ENCODE measurements at places on chromosomes 1 and 21. TPM values are rescaled to one million over a fixed set of nuclear protein-coding genes. Genes with fewer than 3 reads are reported as not detected.

DNA sequence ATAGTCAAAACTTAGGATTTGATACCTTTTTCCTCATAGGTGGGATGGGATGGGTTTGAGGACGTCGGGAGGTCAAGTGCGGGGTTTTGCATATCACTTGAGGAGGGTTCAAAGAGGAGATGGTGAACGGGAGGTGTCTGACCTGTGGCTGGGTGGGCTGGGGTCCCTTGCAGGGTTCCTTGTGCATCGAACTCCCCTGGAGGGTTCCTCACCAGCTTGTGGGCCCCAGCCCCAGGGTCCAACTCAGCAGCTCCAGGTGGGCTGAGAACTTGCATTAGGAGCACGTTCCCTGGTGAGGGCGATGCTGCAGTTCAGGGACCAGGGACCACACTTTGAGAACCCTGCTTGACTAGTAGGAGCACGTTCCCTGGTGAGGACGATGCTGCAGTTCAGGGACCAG is 23.2 kb downstream of the TRPM2 start:
- DNase-seq: no peak

GRCh38 chr1:72892461-72892860 is 610.1 kb upstream of the NEGR1 start:
- DNase-seq: no peak

DNA sequence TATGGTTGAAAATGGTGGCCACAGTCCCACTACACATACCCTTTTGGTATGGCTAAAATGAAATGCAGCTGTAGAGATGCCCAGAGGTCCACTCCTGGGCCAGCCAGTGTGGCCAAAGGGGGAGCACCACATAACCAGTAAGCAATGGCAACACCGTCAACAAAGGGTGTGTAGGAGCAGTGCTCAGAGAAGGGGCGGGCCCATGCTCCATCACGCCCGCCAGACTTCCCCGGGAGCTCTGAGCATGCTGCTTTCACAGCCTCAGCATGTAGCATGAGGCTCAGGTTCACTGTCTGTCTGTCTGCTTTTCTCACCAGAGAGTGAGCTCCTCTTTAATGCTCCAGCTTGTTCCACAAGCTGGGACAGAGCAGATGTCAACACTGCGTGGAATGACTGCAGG is 537.6 kb downstream of the MATN1 start:
- DNase-seq: no peak

GRCh38 chr21:45482899-45483821 is 59.1 kb downstream of the SLC19A1 start:
- no peak for DNase-seq

GRCh38 chr1:28606771-28607170 is 14.7 kb downstream of the RAB42 start:
- DNase-seq: no peak

DNA sequence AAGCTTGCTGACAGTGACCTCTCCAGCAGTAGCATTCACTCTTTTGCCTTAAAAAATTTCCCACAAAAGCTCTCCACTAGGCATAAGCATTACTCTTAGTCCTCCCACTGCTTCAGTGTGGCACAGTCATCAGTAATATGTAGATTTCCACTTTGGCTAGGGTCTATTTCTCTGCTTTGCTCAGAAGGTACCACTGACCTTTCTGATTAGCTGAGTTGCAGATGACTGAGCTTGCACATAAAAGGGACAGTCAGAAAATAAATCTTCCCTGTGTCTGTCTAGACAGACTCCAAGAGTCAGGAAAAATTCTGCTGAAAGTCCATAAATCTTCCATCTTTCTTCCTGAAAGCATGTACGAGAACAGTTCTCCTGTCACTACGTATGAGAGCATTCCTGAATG is 56.6 kb upstream of the APP start:
- DNase-seq: no peak

Gene FCAMR
- total RNA-seq: not detected

- DNase-seq: no peak
Measured at GRCh38 chr1:114113411-114114184, 40.1 kb downstream of the SYT6 start.

Gene KIF2C
- total RNA-seq: 13.3 TPM

DNA sequence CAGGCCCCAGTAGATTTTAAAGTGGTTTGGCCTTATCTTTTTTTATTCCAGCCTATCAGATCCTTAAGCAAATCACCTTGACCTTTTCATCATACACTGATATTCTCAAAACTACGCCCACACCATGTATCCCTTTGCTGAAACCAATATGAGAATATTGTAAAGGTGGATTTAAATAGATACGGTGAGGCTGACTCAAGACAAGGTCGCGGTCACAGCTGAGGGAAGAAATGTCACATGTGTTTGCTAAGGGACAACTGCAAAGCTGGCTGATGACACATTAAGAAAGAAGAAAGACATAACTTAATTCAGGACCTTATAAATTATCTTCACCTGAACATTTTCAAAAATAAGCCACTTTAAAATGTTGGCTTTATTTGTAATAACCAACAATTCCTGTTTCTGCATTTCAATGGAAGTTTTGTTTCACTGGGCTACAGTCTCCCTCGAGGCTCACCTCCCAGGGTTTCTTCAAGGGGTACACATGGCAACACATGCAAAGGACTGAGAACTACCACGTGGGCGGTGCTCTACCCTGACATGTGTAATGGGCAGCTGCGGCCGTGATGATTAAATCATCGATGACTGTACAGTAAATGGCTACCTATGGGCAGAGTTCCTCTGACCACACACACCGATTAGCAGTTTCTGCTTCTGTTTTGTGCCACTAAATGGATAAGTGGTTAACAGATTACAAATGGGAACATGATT is 189.5 kb downstream of the SIPA1L2 start:
- DNase-seq: no peak

- DNase-seq: no peak
Measured at GRCh38 chr21:42248783-42249597, 30.1 kb downstream of the ABCG1 start.

- no peak for DNase-seq
Measured at GRCh38 chr1:184473176-184473966, 86.5 kb downstream of the C1orf21 start.

DNA sequence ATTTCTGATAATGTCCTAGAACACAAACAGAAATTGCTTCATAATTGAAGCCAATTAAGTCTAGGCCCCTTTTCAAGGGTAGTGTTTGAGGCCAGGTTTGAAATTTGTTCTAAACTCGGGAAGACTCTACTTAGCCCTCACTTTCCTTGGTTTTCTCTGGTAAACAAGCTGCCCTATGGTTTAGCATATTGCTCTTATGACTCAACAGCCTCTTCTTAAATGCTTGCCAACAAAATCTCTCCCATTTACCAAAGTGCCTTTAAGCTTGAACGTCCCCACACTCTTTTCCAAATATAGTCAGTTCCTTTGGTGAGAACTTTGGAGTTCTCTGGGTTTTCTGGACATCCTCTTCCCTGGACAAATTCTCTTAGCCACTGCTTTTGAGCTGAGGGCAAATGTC is 5.8 kb upstream of the LCE6A start:
- no peak for DNase-seq

DNA sequence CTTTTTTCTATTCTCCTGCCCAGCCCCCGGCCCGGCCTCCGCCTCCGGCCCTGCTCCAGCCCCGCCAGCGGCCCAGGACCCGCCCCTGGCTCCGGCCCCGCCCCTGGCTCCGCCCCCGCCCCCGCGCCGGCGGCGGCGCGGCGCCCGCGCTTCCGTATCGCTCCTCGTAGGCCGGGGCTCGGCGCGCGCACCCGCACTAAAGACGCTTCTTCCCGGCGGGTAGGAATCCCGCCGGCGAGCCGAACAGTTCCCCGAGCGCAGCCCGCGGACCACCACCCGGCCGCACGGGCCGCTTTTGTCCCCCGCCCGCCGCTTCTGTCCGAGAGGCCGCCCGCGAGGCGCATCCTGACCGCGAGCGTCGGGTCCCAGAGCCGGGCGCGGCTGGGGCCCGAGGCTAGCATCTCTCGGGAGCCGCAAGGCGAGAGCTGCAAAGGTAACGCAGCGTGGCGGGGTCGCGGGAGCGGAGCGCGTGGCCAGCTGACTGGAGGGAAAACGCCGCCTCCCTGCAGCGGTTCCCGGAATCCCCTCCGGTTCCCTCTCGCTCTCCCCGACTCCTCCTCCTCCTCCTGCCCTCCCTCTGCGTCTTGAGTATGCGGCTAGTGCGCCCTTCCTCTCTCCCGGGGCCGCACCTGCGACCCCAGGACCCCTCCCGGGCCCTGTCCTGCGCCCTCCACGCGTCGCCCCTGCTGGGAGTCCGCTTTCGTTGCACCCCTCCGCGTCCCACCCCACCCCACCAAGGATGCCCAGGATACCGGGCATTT is at the start of gene IFNAR2:
Gene IFNAR2, plus strand, starts transcription at position 155 of the 761 bp plus-strand sequence. CDS start 11,985 bp downstream, outside the sequence.
- DNase-seq: peak; percentile 69

DNA sequence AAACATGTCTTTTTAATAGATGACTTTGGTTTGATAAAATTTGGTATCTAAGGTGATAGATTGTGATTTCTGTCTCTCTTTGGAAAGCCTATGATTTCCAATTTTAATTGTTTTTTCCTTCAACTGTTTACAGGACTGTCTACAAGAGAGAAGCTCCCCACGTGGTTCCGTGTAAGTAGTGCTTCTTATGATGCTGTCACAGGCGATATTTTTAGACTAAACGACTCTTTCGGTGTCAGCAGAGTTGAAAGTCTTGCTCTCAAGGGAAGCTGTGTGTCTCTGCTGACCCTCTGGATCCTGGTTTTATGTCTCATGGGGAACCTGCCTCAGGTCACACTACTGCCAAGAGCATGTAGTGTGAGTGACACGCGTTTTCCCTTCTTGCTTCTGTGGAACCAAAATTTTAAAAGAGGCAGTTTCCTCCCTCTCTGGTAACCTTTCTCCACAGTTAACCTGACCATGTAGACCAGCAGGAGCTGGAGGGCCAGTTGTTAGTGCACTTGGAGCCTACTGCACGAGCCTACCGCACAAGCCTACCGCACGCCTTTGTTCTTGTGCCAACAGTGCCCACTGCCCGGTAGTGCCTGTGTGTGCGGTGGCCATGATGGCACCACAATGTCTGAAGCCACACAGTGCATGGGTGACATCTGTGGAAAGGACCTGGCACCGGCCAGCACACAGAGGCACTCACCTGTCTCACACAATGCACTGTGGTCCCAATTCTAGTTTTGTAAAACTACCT is 91.9 kb downstream of the PCBP3 start:
- no peak for DNase-seq

Gene IFNLR1
- under 0.01 TPM for total RNA-seq

DNA sequence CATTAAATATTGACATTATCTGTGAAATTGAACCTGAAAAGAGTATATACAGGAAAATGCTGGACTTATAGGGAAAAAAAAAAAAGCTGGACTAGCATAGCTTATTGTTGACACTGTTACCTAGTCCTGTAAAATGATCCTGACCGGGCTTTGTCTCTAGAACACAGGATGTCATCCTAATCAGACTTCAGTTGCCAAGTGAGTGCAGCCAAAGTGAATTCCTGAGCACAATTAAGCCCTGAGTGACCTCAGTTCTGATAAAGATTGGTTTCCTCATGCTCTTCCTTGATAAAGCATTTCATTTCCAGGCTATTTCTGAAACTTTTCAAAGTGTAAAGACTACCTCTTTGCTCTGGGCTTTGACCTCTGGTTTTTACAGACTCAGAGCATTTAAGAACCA is 19.8 kb downstream of the SELP start:
- DNase-seq: peak; percentile 81

Gene SON
- 88.3 TPM for total RNA-seq

Gene ADIPOR1
- total RNA-seq: 62.1 TPM

DNA sequence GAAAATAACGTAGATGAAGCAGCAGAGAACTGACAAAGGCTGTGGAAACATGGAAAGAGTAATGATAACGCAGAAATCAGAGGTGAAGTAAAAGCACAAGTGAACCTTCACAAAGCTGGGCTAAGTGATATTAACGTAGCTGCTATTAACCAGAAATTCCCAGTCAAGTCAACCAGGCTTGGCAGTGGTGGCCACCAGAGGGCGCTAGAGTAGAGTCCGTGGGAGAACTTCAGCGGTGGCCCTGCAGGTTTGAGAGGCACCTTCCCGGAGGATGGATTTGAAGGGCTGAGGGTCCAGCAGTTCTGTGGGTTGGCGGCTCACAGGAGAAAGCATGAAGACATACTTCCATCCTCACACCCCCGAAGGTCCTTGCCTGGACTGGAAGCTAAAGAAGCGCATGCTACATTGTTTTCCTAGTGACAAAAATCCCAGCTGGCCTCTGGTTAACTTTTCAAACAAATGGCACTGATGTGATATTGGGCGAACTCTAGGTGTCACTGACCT is 81.7 kb upstream of the ZNF648 start:
- peak; percentile 89 for DNase-seq

- DNase-seq: no peak
Measured at GRCh38 chr1:5999711-6000443, 7.7 kb upstream of the NPHP4 start.

DNA sequence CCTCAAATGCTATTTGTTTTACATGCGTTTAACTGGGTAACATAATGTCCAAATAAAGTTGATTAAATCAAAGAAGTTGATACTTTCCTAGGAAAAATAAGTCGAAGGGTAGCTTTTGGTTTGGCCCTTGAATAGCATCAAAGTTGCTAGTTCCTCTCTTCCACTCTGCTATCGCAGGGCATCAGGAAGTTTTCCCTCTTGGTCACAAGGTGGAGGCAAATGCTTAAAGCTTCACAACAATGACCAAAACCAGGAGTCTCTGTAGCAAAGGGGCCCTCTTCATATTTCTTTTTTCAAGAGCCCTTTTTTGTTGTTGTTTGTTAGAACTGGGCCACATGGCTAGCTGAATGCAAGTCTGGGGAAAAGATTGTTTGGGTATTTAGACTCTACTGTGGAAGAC is 668.4 kb downstream of the KCNT2 start:
- no peak for DNase-seq

- no peak for DNase-seq
Measured at GRCh38 chr1:227245613-227246320, 72.5 kb downstream of the CDC42BPA start.

Gene AK4
- 26.4 TPM for total RNA-seq

DNA sequence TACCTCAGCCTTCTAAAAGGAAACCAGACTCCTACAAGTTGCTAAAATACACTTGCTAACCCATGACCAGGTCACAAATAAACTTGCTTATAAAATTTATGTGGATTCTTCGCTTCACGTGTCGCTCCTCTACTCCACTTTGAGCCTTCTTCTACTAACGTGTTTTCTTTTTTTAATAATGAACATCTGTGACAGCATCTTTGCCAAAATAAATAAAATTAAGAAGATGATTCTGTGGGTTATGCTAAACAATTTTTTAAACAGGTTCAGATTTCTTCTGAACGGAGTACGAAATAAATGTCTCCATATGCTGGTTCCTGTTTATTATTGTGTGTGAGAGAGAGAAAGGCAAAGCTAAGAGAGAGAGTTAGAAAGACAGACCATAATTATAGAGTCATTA is 735.8 kb downstream of the LTN1 start:
- no peak for DNase-seq

Gene SLAMF9
- total RNA-seq: not detected

- DNase-seq: no peak
Measured at GRCh38 chr1:30123896-30124295, 599.5 kb downstream of the MATN1 start.

All from lung microvascular endothelial cell (primary cell).